Activated T-helper 1 cell treated with anti-CD3 and anti-CD28 coated beads, Interleukin-2, amount 50 U/mL, for 16 hours (primary cell): ENCODE measurements at places on chromosomes 11 and 22.

- no peak for DNase-seq
Measured at GRCh38 chr22:26902401-26903029, 245.1 kb downstream of the MIAT start.

DNA sequence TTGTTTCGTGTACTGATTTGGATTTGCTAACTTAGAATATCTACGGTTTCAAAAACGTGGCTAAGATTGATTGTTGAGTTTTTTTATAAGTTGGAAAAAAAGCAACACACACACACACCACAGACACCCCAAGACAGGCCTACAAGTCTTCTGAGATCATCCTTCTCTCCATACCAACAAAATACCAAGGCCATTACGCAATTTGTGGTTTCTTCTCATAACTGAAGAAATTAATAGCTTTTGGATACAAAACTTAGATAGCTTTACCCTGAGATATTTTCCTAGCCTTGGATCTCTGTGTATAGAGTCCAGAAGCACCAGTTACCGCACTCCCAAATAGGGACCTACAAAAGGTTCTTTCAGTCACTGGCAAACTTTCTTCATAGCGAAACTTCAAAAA lies 113.6 kb downstream of the SIK3 start:
- no peak for DNase-seq

GRCh38 chr11:102109896-102110760 lies at the start of gene YAP1:
YAP1 (plus strand) TSS chr11:102110447; CDS start chr11:102110849, 402 bp downstream.
- peak; percentile 29 for DNase-seq

- no peak for DNase-seq
Measured at GRCh38 chr11:103326070-103326794, 217.0 kb downstream of the DYNC2H1 start.

GRCh38 chr22:47011131-47011858 lies 248.8 kb downstream of the TBC1D22A start:
- DNase-seq = no peak

- DNase-seq = no peak
Measured at GRCh38 chr11:117199916-117200812, 994 bp downstream of the TAGLN start.

GRCh38 chr11:105456950-105457349 lies 152.9 kb upstream of the GRIA4 start:
- no peak for DNase-seq

DNA sequence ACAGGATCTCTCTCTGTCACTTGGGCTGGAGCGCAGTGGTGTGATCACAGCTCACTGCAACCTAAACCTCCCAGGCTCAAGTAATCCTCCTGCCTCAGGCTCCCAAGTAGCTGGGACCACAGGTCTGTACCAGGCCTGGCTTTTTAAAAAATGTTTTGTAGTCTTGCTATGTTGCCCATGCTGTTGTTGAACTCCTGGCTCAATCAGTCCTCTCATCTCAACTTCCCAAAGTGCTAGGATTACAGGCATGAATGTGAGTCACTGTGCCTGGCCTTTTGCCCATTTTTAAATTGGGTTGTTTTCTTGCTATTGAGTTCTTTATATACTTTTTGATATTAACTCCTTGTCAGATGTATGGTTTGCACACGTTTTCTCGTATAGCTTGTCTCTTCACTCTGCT lies 33.0 kb upstream of the PITPNB start:
- DNase-seq = no peak

- DNase-seq = peak; percentile 51
Measured at GRCh38 chr22:22848364-22848866, 39.2 kb upstream of the IGLL5 start.

DNA sequence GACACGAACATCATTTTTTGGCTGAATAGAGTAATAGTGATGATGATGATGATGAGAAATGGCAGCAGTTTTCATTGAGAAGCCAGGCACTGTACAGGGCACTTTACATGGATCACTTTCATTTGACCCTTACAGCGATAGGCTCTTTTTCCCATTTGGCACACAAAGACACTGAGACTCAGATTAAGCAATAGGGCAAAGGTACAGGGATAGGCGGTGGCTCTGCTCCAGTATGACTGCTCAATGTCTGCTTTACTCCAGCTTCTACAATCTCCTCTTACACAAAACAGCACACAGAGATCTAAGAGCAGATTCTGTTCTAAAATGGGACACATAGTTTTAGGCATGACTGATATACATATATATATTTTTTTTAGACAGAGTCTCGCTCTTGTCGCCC lies 40.6 kb downstream of the MPPED2 start:
- DNase-seq = no peak

GRCh38 chr22:37626556-37627075 lies 12.9 kb upstream of the SH3BP1 start:
- DNase-seq = no peak
